ENCODE measurements at places on chromosomes 4 and X. TPM values are rescaled to one million over a fixed set of nuclear protein-coding genes. Genes with fewer than 3 reads are reported as not detected.

Gene SLC25A31
- not detected for total RNA-seq

Gene EVC
- 5.5 TPM for total RNA-seq

Gene NSUN7
- total RNA-seq = not detected

Gene ZFP92
- total RNA-seq = 1.2 TPM

Gene RADX
- 13.2 TPM for total RNA-seq
